ENCODE measurements at places on chromosomes 1 and 21.

DNA sequence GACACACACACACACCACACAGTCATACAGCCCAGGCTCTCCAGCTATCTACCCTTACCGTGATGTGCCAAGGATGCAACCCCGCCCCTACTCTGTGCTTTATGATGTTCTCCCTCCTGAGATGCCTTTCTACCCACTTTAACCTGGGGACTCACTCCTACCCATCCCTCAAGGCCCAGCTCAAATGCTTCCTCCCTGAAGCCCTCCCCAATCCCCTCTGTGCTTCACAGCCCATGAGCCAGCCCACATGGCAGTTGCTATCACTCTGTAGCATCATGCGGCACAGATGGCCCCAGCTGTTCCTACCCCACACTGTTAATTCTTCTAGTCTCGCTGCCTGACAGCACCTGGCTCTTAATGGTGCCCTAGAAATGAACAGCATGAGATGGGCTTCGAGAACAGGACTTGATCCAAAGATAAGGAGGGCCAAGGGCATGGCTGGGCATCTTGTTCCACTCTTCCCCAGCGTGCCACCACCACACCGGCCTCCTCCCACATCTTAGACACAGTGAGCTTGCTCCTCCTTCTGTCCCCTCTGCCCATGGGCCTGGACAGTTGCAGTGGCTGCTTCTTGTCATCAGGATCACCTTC, 109.8 kb downstream of the GLIS1 start:
- DNase-seq = no peak

DNA sequence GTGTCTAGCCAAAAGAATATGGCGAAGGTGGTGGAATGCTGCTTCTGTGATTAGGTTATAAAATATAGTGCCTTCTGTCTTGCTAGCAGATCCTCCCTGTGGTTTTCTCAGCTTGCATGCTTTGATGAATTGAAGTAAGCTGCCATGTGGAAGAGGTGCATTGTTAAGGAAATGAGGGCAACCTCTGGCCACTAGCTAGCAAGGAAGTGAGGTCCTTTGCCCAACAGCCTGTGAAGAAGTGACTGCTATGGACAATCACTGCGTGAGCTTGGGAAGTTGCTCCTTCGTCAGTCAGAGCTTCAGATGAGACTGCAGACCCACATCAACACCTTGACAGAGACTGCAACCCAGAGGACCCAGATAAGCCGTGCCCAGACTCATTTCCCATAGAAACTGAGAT, 109.4 kb downstream of the GIPC2 start:
- DNase-seq = no peak

- DNase-seq = no peak
Observed at GRCh38 chr1:203440771-203441170, 34.8 kb upstream of the PRELP start.

DNA sequence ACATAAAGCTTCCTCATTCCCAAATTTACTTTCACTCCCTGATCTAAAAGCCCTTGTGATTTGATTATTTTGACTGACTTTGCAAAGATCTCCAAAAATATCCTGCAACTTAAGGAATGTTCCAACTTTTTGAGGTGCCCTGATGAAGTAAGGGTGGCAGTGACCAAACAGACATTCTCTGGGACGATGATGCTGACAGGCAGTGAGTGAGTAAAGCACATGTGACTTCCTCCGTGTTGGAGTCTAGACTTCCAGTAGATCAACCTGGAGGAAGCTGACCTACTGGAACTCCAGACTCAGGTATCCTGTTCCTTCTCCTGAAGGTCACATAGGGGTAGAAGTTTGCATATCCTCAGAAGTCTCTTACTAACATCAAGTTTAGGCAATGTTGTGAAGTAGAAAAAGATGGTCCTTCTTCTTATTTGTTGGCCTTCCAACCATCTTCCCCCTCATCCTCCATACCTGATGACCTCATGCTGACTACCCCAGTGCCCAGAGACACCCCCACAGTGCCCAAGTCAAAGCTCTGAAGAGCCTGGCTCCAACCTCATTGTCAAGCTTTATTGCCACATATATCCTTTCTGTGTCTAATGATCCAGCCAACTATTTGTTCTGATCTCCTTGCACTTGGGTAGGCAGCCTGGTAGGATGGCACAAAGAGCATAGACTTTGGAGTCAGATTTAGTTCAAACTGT, 16.0 kb downstream of the TNFSF4 start:
- no peak for DNase-seq

DNA sequence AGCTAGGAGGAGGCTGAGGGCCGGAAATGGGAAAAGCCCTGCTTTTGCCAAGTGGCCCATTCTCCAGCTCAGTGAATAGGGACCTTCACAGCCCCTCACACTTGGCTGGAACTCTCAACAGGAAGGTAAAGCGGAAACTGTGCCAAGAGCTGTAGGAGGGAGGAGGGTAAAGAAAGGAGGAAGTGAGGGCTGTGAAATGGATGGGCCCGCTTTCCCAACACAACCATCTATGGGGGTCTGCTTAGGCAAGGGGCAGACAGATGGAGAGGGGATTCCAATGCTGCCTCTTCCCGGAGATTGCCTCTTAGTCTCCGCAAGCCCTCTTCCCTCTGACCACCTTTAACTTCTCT, 5.2 kb downstream of the INKA2 start:
- DNase-seq = no peak

DNA sequence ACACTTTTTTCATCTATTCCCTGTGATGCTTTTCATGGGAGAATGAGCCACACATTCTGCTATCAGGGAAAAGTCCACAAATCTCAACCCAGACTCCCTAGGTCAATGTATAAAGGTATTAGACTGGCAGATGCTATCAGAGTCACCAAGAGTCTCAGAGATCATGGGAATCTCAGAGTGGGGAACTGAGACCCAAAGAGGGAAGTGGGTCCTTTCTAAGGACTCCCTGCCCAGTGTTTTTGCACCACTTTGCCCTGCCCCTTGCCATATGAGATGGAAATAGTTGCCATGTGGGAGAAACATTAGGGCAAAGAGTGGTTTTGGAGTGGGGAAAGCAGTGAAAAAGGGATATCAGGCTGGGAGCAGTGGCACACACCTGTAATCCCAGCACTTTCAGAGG, 19.1 kb upstream of the AZIN2 start:
- no peak for DNase-seq

DNA sequence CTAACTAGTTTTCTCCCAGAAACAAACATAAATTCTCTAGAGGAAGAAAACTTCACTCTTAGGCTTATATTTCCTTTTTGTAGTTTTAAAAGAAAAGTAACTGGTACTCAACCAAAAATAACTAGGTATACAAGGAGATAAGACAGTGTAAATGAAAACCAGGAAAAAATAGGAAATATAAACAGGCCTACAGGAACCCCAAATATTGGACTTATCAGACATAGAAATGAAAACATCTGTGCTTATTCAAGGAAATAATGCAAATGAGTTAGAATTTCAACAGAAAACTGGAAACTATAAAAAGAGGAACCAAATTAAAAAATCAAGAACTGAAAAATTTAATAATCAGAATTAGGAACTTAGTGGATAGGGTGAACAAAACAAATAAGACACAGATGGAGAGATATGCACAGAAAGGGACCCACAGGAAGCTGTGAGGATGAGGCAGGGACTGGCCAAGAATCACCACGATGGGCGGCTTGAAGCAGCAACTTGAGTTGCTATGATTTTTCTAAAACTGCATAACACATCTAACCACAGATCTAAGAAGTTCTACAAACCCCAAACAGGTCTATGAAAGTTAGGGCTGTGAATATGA, 67.5 kb upstream of the ACTRT2 start:
- no peak for DNase-seq

DNA sequence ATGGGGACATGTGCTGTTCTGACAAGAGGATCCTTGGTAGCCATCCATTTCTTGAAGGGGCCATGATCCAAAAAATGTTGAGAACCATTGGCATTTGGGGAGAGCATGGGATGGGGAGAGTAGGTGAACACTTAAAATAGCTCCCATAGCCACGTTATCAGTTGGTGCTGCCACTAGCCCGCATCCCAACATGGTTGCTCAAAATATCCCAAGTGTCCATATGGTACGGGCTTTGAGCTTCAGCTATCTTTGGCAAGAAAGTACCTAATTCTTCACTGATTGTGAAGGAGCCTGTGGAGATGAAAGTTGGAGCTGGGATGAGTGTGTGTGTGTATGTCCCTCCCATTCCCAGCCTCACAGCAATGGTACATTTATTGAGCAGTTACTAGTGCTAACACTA, 3.1 kb upstream of the ZNF648 start:
- DNase-seq = no peak

DNA sequence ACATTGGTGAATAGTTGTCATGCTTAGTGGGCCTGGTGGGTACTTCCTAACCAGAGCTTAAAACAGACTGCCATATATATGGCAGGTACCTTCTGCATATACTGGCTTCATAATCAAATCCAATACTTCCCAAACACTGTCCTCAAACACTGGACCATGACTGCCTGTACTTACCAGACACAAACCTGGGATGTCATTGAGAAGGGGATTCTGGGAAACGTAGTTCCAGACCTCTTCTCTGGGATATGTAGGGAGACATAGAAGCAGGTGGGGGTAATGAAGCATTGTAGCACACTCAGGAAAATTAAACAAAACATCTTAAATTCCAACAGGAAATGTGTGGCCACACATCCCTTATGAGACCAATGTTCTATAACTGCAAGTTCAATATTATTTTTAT, 76.5 kb upstream of the ADAMTS5 start:
- DNase-seq = no peak

DNA sequence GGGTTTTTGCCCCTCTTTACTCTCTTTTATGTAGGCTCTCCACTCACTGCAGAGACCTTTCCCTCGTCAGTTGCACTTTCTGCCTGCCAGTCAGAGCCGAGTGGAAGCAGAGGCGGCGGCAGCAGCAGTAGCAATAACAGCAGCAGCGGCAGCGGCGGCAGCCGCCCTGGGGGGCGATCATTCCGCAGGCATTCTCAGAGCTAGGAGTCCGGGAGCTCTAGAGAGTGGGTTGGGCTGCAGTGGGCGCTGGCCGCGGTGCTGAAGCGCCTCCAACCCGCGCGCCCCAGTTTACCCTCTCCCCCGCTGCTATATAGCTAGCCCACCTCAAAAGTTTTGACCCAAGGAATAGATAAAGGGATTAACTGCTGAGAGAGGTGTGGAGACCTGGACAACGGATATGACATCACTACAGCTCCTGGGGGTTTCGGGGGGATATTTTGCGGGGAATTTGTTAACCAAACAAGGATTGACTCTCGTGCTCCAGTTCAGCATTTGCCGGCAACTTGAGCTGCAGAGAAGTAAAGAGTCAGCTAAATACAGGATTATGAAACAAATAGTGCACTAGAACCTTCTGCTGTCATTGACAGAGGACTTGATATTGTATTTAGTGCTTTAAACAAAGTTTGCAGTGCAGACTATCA, at the start of gene OLFM3:
TSS of gene OLFM3 (minus strand) at position 102 of the 641 bp plus-strand sequence.
- DNase-seq = no peak

DNA sequence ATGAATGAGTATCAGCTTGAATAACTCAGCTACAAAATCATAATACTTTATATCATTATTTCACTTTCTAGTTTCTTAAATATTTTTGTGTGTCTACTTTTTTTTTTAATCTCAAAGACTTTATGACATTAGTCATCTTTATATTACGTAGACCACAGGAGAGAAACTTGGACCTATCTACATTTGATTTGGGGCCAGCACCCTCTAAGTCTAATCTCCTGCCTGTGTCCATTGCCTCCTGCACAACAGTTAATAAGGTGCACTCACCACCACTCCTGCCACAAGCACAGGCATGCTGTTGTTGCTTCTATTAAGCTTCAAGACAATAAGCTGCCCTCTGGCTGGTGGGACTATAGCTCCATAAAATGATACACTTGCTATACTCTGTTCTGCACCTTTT, 70.4 kb downstream of the DIRAS3 start:
- DNase-seq = no peak

DNA sequence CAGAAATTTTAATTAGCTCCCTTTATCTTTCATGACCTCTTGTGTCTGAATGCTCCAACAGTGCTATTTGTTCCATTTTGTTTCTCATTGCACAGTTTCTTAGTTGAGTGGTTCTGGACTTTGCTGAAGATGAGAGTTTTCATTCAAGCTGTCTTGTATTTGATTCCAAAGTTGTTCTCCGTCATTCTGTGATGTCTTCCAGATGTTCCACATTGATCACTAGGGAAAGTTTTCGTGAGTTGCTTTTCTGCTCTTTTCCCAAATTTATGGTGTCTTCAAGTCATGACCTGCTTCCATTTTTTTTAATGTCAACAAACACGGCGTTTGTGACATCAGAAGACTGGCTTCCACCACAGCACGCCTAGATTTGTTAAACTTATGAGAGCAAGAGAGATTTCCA, 575.5 kb downstream of the MRPL39 start:
- DNase-seq = no peak

GRCh38 chr1:115408533-115408932, 70.5 kb upstream of the NGF start:
- DNase-seq = no peak

DNA sequence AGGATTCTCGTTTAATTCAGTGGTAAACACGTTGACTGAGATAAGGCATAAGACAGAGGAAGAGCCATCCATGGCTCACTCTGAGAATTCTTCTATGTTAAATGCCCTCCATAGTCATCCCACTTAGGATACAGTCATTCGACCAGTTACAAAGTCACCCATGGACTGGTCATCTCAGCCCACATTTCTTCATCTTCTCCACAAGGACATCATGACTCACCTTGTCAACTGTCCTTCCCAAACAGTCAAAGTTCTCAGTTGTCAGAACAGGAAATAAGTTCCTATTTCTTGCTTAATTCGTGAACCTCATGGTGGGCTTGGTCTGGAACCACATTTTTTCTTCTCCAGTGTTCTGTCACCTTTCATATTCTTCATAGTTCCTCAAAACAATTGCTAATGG, 133.2 kb downstream of the TGFB2 start:
- DNase-seq = no peak

GRCh38 chr21:36765229-36765628, 66.3 kb downstream of the SIM2 start:
- DNase-seq = no peak

- DNase-seq = no peak
Observed at GRCh38 chr1:69246710-69247109, 321.0 kb upstream of the LRRC7 start.

DNA sequence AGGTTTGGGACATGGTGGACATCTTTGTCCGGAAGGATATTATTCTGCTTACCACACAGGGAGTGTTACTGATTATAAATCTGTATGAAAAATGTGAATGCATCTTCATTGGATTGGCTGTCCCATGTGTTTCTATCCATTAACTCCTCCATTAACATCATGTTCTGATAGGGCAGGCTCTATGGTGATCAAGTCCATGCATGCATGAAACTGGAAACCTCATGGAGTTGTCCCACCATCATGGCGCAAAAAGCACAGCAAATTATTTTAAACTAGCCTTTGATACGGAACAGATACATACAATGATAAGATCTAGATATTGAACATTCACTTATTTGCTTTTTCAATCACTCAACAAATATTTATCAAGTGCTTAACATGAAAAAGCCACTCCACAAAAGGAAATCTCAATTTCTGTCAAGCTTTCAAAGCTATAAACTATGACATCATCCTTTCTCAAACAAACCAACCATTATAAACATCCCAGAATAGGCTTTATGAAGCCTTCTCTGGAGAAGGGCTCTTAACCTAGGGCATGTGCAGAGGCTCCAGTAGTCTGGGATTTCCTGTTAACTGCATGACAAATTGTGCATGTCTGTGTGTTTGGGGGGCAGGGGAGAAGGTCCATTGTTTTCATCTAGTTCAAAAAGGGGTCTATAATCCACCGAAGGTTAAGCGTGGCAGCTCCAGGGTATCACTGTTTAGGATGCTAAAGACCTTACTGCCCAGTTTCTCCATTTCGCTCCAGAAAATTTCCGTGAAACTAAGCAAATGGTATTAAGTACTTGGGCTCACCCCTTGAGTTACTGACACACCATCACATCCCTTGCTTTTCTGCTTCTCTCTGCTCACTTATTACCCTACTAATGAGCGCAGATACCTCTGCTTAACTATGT, 46.1 kb downstream of the ADAMTS1 start:
- no peak for DNase-seq

- DNase-seq = no peak
Observed at GRCh38 chr1:19010503-19010902, 54.0 kb upstream of the IFFO2 start.
